Skeletal muscle cell (primary cell): ENCODE measurements at places on chromosomes 16 and 17.

DNA sequence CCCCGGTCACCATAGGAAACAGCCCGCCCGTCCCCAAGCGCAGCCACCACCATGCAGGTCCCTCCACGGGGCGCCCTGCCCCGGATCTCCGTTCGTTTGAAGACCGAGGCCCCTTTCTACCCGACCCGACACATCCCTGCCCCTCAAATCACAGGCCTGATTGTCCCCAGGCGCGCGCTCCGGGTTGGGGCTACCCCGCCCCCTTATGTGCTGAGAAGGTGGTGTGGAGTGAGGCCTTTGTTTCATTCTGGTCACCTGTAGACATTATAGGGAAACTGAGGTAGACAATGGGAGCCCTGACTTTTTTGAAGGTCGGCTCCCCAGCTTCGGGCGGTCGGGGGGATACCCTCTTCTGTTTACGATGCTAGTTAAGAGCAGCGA, 763 bp upstream of the ACTG1 start:
- DNase-seq = no peak

DNA sequence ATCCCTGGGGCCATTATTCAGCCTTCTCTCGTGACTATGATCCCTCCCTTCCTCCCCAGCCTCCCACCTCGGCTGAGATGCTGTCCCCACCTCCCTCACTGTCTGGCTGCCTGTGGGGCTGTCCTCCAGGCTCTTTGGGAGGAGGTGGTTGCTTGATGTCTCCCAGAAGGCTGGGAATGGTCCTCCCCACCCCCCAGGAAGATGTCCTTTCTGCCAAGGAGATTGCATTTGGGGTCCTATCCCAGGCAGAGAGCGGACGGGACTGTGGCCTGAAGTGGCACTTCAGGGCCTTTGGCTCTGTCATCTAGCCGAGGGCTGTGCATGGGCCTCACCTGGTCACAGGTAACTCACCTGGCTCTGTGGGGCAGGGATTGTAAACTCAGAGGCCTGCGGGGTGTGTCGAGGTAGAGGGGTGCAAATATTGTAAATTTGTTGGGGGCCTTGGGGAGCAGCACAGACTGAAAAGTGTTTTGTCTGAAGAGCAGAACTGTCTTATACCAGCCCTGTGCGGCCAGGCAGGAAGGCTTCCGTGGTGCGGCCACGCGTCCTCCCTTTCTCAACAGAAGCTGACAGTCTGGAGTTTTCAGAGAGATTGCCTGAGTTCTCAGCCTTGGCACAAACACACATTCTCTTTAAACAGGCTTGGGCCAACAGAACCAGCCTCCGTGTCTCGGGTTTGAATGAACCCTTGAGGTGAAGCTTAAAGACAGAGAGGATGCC, 177.9 kb downstream of the SEC14L1 start:
- no peak for DNase-seq

- DNase-seq = peak; percentile 53
Measured at GRCh38 chr17:64146418-64147109, 16.6 kb upstream of the ERN1 start.

DNA sequence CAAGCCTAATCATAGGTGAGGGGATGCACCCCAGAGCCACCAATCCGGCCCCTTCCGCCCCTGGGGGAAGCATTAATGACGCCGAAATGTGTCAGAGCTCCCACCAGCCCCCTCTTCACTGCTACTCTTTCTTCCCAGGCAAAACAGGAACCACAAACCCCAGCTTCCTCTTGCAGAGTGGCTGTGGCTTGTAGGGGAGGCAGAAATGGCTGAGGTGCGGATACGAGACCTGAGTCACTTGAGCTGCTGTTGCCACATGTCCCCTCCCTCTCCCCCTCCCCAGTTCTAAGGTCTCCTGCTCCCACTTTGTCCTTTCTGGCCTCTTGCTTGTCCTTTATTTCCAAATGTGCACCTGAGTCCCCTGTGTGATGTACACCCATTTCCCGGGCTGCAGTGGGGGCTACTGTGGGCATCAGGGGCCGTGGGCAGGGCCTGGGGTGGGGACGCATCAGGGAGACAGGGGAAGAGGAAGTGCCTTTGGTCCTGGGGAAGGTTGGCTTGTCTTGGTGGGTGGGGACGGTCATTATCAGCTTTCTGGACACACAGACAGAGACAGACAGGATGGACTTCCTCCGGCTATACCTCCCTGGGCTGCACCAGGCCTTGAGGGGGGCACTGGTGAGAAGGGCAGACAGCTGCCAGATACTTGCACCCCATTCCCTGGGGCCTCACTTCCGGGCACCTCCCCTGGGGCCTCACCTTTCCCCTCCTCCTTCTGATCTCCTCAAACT, at the start of gene APOBR:
TSS of gene APOBR (plus strand) at position 523 of the 731 bp plus-strand sequence. CDS start at position 562, 39 bp downstream.
- DNase-seq = no peak

- no peak for DNase-seq
Measured at GRCh38 chr17:82862737-82863382, 23.0 kb upstream of the ZNF750 start.

GRCh38 chr17:45241328-45242028, 19.8 kb downstream of the FMNL1 start:
- no peak for DNase-seq

DNA sequence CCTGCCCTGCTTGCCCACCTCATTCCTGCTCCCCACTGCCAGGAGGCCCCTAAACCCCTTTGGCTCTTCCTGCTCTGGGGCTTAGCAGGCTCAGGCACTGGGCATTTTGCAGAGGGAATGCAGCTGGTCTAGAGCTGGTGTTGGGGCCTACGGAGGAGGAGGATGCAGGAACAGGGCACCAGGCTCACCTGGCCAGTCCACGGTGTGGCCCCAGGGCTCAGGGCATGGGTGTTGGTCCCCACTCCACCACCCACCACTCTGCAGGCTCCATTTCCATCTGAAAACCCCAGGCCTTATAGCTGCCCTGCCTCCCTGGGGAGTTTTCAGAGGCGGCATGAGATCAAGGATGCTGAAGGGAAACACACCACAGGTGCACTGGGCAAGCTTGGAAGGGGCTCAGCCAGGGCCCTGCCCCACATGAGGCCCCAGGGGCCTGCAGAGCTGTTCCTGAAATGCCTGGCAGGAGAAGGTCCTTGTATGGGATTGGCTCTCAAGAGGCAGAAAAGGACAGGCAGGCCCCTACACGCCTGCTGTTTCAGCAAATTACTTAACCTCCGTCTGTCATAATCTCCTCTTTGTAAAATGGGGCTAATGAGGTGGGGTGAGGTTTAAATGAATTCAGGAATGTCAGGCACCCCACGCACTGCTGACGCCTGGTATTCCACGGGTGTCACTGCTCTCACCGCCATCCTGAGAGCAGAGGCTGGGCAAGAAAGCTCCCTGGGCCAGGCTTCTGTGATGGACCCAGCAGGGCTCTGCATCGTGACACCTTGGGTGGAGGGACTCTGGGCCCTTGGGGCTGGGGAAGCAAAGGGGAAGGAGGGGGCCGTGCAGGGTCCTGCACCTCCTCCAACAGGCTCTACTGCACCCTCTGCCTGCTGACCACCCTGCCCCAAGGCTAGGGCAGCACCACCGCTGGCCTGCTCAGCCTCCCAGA, 9.3 kb downstream of the SLC47A2 start:
- no peak for DNase-seq

DNA sequence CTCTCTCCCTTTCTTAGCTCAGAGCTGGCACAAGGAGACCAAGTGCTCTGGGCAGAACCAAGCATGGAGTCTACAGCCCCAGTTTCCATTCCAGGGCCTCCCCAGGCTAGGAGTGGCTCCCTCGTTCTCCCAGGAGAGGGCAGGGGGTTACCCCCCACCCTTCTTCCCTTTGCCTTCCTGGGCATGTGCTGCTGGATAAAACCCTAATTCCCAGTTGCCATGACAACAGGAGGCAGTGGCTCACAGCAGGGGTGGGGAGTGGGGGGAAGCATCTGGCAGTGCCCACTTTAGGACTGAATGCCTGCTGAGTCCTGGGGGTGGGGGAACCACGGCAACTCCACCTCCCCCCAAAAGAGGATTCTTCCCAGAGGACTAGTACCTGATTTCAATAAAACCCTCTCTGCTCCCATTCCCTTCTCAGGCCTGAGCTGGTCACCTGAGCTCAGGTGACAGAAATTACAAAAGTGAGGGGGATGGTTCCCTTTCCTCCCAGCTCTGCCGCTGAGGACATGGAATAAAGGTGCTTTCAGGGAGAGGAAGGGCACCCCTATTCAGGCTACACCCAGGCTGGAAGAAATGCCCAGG, 1.8 kb downstream of the MPP2 start:
- DNase-seq = no peak

DNA sequence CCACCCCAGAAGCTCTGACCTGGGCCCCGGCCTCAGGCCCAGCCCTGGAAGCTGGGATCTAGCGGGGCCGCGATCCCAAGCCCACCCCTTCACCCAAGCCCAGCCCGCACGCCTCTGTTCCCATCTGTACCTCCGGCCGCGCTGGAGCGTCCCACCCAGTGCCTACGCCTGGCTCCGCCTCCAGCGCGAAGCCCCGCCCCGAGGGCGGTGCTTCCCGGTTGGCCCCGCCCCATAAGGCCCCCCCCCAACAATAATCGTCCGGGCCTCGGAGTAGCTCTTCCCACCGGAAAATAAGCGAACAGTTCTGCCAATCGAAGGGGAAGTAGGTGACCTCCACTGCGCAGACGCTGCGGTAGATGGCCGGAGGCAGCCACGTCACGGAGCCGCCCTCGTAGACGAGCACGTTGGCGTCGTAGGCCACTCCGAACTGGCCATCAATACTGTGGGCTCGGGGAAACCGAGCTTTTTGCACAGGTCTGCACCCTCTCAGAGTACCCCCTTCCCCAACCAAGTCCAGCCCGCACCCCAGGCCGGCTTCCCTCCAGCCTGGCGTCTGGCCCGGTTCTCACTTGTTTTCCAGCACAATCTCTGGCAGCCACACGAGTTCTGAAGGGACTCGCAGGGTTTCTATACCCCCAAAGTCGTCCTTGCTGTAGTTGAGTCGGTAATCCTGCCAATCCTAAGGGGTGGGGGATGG, 1.1 kb downstream of the CHRNE start:
- no peak for DNase-seq

- no peak for DNase-seq
Measured at GRCh38 chr17:71296005-71296404, 824.8 kb upstream of the SOX9 start.

DNA sequence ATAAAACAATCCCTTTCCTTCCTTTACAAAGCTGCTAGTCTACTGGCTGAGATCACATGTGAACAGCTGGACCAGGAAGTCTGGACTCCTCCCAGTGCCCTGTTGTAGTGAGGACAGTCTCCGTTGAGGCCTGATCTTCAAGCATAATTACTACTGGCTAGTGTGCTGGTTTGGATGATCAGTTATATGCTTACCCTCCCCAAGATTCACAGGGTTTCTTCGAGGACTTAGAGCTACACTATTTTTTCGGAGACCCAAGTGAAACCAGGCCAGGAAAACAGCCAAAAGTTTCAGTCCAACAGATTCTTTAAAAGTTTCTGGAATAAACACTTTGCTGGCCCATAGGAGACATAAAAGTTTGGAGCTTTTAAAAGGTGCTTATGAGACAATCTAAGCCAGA, 194.9 kb upstream of the CDH11 start:
- DNase-seq = no peak

- DNase-seq = no peak
Measured at GRCh38 chr16:10581507-10581906, 1.1 kb upstream of the EMP2 start.

GRCh38 chr17:74037320-74037719, 166.2 kb upstream of the RPL38 start:
- no peak for DNase-seq

GRCh38 chr16:1054660-1055556, 17.6 kb upstream of the SSTR5 start:
- peak; percentile 28 for DNase-seq

GRCh38 chr16:25009822-25010221, 5.3 kb downstream of the ARHGAP17 start:
- no peak for DNase-seq

DNA sequence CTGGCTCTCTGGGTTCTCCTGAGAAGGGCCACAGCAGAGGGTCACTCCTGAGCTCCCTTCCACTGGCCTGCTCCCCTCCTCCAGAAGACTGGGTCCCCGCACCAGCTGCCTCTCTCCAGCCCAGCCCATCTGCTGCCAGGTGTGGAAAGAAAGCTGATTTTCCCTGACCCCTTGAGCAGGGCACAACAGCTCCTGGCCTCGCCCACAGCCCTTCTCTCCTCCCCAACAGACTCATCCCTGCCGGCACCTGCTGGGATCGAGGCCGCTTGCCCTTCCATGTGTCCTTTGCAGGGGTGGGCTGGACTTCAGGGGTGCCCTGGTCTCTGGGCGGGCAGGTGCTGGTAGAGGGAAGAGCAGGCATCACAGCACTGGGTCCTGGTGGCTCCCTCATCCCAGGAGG, 4.8 kb upstream of the SMIM5 start:
- DNase-seq = no peak

DNA sequence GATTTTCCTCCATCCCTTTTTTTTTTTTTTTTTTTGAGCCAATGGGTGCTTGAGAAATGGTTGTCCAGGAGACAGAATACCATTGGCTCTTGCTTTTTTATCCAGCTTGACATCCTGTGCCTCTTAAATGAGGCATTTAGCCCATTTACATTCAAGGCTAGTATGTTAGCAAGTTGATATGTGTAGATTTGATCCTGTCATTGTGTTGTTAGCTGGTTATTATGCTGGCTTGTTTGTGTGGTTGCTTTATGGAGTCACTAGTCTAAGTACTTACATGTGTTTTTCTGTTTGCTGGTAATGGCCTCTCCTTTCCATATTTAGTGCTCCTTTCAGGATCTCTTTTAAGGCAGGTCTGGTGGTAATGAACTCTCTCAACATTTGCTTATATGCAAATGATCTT, 14.1 kb upstream of the SLFN11 start:
- no peak for DNase-seq

- no peak for DNase-seq
Measured at GRCh38 chr16:4690946-4691665, 2.3 kb upstream of the NUDT16L1 start.

DNA sequence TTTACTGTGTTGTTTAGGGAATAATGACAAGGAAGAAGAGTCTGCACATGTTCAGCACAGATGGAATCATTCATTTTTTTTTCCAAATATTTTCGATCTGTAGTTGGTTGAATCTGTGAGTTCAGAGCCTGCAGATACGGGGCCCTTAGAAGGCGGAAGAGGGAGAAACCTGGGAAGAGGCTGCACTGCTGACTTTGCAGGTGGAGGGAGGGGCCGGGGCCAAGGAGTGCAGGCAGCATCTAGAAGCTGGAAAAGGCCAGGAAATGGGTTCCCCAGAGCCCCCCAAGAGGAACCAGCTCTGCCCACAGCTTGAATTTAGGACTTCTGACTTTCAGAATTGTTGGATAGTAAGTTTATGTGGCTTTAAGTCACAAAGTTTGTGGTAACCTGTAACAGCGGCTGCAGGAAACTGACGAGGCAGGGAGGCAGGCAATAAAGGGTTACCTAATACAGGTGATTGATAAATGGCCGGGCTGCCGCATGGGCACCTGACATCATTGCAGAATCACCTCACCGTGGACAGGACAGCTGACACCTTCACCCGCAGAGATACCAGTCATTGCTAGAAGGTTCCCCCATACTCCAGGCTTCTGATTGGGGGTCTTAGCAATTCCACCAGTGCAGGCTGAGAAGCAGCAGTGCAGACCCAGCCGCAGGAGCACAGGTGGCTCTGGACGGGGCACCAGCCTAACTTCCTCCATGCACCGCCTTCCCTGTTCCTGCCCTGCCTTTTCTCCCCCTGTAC, 181.3 kb downstream of the IRF8 start:
- no peak for DNase-seq

- no peak for DNase-seq
Measured at GRCh38 chr17:73706858-73707257, 62.6 kb upstream of the SDK2 start.

- peak; percentile 33 for DNase-seq
Measured at GRCh38 chr16:56519459-56520250, at the start of gene BBS2. TSS of gene BBS2 (minus strand) at chr16:56520024. CDS start at chr16:56519862, 162 bp downstream.

- no peak for DNase-seq
Measured at GRCh38 chr17:58533616-58534188, 19.3 kb upstream of the MTMR4 start.

GRCh38 chr17:17548044-17548443, 43.5 kb downstream of the PEMT start:
- no peak for DNase-seq
